ENCODE measurements at places on chromosomes 3 and 15. TPM values are rescaled to one million over a fixed set of nuclear protein-coding genes. Genes with fewer than 3 reads are reported as not detected.

DNA sequence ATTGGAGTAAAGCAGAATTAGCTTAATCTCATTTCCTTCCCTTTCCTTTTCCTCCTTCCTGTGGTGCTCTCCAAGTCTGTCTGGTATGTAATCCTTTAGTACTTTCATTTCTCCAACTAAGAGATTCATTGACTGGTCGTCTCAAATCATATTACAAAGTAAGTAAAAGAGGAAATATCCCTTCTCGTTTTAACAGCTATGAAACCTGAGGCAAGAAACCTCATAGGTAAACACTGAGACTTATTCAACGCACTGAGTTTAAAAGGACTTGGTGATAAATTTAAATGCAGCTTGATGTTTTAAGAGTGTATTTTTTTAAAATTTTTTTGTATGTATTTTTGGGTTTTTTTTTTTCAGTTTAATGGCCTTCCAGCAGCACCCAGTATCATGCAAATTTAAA is 117.2 kb upstream of the LRRC3B start:
- DNase-seq, result no peak

GRCh38 chr3:50503504-50504342 is at the start of gene CACNA2D2:
Gene CACNA2D2, minus strand, starts transcription at chr3:50503634. Its CDS starts 211 bp downstream, at chr3:50503423.
- DNase-seq, result peak; percentile 44

GRCh38 chr3:62503516-62503915 is 130.2 kb upstream of the FEZF2 start:
- no peak for DNase-seq

GRCh38 chr3:164377466-164377865 is 700.8 kb downstream of the SI start:
- no peak for DNase-seq

- DNase-seq, result no peak
Observed at GRCh38 chr3:84439476-84439875, 519.3 kb upstream of the CADM2 start.

PLSCR5 gene
- not detected for total RNA-seq

NECTIN3 gene
- 27.7 TPM for total RNA-seq

All from mucosa of gallbladder (tissue), 1 donor.